ENCODE measurements at places on chromosomes 7 and 10.

DNA sequence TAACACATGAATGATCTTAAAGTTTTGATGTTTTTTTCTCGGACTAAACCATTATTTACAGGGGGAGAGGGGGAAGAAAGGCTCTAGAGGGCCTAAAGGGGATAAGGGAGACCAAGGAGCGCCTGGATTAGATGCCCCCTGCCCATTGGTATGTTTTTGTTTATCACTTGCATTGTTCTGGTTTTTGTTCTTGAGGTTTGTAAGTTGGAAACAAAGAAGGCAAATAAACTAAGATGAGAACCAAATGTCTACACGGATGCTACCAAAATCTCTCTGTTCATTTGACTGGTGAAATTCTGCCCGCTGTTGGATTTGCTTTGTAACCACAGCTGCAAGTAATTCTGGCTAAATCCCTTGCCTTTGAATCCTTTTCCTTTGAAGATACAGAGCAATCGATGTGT is 99.8 kb upstream of the MACROH2A2 start:
- DNase-seq = no peak

DNA sequence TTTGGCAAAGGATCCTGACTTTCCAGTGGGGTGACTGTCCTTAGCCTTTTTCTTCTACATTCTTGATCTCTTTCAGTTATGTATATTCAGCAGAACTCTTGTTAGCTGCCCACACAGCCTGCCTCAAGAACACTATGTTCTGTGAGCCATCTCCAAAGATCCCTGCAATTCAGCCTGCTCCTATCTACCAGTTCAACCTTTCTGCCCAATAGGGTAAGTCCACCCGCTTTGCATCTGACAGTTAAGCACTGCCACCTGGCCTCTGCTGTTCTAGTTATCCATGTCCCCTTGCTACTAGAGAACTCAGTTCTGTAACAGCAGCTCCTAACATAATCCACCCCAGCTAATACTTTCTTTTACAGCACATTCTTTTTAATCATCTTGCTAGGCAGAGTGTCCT is 13.5 kb downstream of the OR9A2 start:
- DNase-seq = no peak

- DNase-seq = no peak
Observed at GRCh38 chr10:78412605-78413004, 378.9 kb downstream of the RPS24 start.

DNA sequence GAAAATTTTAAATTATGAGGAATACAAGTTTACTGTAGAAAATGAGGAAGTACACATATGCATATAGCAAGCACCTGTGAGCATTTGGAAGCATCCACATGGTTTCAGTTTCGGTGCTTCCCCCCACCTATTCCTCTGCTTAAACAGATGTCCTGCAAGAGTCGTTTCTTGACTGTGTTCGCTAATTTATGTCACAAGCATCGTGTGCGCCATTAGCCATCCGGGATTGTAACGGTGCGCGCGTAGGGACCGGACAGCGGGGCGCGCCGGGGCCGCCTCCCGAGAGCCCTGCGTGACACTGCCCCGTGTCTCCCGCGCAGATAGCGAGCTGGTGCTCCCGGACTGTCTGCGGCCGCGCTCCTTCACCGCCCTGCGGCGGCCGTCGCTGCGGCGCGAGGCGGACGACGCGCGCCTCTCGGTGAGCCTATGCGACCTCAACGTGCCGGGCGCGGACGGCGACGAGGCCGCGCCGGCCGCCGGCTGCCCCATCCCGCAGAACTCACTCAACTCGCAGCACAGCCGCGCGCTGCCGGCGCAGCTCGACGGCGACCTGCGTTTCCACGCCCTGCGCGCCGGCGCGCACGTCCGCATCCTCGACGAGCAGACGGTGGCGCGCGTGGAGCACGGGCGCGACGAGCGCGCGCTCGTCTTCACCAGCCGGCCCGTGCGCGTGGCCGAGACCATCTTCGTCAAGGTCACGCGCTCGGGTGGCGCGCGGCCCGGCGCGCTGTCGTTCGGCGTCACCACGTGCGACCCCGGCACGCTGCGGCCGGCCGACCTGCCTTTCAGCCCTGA is 90.9 kb downstream of the NEURL1 start:
- DNase-seq = peak; percentile 86

- DNase-seq = no peak
Observed at GRCh38 chr7:132380059-132380458, 196.2 kb downstream of the PLXNA4 start.

GRCh38 chr10:15703151-15703880 is 16.4 kb downstream of the ITGA8 start:
- no peak for DNase-seq

- DNase-seq = no peak
Observed at GRCh38 chr10:6002809-6003510, 25.6 kb upstream of the IL15RA start.

- no peak for DNase-seq
Observed at GRCh38 chr7:108479751-108480150, 23.5 kb upstream of the NRCAM start.

DNA sequence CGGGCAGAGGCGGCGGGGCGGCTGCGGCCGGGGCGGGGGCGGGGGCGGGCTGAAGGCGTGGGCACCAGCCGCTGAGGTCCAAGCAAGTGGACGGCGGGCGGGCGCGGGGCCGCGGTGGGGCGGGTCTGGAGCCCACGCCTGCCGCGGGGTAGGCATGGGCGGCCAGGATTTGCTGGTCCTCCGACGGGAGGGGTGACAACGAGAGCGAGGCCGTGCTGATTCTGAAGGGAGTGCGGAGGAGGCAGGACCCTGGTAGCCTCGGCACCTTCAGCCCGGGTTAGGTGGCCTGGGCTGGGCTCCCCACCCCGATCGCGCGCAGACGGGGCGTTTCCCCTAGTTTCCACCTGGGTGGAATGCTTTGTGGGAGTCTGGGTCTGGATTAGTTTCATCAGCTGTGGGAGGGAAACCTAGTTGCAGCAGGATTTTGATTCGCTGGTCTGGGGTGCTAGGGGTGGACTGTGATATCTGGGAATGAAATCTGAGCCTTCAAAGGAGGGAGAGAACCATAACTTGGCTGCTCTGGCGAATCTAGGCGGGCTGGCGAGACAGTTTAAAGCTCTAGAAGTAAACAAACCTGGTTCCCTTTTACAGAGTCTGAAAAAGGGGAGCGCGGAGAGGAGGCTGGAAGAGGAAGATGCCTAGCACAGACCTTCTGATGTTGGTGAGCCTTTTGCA is 609 bp downstream of the SGPL1 start:
- DNase-seq = peak; percentile 22

- DNase-seq = no peak
Observed at GRCh38 chr7:92368741-92369140, 78.5 kb upstream of the GATAD1 start.

DNA sequence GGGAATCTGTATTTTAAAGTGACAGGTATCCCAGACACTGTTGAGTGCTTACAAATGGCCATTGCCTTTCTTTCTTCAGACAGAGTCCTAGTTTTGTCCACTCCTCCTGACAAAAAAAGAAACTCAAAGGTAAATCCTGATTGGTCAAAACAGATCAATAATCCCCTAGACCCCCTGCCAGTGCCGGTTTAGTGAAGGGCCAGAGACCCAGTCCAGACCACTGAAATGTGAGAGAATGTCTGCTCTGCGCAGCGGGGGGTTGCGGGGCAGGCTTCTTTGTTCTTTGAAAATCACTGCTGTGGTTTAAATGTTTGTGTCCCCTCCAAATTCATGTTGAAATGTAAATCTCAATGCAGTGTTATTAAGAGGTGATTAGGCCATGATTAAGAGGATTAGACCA is 177.7 kb upstream of the GPR26 start:
- DNase-seq = no peak

DNA sequence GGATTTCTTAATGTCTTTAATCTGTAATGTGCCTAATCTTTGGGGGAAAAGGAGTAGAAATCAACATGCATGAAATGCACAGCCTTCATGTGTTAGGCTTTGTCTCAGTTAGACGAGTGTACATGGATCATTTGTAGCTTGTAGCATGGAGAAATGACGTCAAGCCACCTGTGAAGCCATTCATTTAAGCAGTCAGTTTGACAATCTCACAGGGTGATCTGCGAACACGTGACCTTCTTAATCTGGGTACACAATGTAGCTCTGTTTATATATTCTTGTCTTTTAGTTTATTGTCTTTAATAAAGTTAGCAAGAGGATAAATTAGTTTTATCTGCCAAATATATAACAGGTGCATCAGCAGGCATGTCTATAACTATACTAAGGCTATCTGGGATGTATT is 351.9 kb upstream of the LRGUK start:
- DNase-seq = no peak

DNA sequence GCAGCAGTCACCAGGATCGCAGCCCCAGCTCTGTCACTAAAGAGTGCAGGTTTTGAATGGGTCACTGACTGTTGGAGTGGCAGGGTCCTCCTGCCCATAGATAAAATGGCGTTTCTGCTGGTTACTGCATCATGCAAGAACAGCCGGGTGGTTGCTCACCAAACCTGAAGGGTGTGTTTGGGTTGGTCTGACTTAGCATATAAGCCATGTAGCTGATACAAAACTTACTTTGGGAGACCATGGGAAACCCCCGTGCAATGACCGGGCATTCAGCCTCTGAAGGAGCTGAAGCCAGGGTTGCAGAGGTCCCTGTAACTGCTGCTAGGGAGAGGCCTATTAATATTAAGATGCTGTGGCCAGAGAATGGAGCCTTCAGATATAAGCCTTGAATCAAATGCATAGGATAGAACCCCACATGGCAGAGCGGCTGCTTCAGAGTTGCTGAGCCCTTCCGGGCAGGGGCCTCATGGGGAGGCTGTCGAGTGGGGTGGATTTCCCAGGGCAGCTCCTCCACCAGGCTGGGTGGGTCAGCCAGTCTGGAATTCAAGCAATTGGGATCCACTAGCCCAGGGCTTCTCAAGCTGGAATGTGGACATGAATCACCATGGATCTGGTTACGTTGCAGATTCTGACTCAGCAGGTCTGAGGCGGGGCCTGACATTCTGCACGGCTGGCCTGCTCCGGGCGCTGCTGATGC is 70.9 kb upstream of the CTBP2 start:
- no peak for DNase-seq

- DNase-seq = no peak
Observed at GRCh38 chr7:100360135-100360854, 2.4 kb downstream of the PILRB start.

DNA sequence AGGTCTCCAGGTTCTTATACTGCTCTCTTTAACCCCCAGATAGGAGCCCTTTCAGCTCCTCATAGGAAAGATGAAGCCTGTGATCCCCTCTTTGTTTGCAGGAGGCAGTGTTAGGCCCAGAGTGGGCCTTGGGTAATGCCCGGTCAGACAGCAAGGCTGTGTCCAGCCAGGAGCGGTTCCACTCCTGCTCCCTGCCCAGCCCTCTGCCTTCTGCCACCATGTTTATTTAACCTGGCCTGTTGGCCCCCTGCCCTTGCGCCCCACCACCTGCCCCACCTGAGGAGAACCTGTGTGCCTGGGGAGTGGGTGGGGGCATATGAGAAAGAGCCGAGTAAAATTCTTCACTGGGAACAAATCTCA is 24.3 kb downstream of the CDH23 start:
- DNase-seq = no peak

GRCh38 chr7:20064181-20064970 is 152.8 kb downstream of the MACC1 start:
- no peak for DNase-seq

DNA sequence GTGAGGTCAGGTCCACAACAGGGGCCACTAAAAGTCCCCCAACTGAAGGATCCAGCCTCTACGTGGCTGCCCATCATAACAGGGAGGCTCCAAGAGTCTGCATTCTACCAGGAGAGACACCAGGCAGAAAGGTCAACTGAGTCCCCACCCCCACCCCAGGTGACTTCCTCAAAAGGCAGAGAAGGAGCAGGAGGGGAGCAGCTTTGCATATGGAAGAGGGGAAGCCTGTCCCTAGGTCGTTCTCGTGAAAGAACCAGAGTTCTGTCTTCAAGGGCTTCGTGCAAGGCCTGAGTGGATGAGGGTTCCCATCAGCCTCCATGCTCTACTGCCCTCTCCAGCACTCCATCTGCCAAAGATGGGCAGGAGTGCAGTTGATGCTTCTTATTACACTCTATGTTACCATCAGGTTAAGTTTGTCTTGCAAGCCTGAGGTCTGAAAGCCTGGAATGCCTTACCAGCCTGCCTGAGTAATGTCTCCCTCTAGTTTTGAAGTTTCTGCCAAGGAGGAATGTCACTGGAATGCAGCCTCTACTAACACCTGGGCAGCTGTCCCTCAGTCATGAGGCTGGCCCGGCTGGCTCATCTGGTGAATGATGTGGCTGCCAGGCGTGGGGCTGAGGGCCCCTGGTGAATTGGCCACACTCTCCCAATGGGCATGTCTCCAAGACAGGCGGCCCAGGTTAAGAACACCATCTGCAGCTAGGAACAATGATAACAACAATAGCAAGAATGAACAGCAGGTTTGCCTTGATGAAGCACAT is 54.3 kb upstream of the SMNDC1 start:
- no peak for DNase-seq

GRCh38 chr7:98836811-98837629 is 32.8 kb downstream of the TMEM130 start:
- no peak for DNase-seq

DNA sequence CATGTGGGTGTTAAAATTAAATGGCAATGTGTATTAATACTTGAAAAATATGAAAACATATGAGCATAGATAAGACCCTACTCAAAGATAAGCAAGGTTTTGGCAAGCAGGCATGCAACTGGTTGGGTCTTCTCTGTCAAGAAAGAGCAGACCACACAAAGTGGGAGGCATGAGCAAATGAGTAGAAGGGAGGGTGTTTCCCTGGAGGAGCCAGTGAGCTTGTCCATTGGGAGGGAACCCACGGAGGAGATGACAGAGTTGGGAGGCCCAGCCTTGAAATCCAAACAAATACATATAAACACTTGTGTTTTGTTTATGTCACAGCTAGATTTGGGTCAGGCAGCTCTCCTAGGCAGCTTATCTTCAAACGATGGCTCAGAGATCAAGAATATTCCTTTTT is 134.5 kb upstream of the CXCL12 start:
- DNase-seq = no peak

DNA sequence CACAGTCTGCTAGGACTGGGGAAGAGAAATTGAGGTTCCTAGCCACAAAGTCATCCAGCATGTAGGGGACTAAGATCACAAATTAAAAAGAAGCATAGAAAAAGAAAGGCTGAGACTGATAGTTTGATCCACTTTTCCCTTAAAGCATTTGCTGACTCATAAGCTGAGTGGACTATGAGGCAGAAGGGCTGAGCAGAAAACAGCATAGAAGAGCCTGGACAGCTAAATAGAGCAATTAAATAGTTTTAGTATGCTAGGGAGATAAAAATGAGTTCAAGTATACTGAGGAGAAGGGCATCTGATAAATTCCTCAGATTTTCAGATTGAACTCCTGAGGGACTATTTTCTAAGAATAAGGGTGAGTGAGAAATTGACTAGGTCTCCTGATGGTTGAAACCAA is 155.9 kb upstream of the EGR2 start:
- no peak for DNase-seq

- no peak for DNase-seq
Observed at GRCh38 chr10:113475381-113475807, 77.5 kb upstream of the HABP2 start.

DNA sequence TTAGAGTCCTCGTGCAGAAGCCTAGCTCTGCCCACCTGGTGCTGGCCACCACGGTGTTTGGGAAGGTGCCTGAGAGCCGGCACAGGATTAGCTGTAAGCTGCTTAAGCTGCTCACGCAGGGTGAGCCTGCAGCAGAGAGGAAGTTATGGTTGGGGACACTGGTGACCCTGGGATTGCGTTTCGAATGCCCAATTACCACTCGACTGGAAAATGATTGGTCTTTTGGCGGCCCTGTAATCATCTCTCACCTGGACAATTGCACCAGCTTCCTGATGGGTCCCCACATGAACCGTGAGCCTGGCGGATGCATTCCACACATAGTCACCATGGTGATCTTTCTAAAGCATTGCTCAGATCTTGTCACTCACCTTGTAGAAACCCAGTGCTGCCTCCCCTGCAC is 442.3 kb upstream of the ZMIZ1 start:
- DNase-seq = no peak

GRCh38 chr7:116679500-116679899 is 7.5 kb downstream of the MET start:
- no peak for DNase-seq

Data from CD4-positive, alpha-beta T cell treated with Interleukin-1 beta for 1 hour (primary cell).